Spinal cord (tissue), 10 donors: ENCODE measurements at places on chromosomes 5 and 9. TPM values are rescaled to one million over a fixed set of nuclear protein-coding genes. Genes with fewer than 3 reads are reported as not detected.

DNA sequence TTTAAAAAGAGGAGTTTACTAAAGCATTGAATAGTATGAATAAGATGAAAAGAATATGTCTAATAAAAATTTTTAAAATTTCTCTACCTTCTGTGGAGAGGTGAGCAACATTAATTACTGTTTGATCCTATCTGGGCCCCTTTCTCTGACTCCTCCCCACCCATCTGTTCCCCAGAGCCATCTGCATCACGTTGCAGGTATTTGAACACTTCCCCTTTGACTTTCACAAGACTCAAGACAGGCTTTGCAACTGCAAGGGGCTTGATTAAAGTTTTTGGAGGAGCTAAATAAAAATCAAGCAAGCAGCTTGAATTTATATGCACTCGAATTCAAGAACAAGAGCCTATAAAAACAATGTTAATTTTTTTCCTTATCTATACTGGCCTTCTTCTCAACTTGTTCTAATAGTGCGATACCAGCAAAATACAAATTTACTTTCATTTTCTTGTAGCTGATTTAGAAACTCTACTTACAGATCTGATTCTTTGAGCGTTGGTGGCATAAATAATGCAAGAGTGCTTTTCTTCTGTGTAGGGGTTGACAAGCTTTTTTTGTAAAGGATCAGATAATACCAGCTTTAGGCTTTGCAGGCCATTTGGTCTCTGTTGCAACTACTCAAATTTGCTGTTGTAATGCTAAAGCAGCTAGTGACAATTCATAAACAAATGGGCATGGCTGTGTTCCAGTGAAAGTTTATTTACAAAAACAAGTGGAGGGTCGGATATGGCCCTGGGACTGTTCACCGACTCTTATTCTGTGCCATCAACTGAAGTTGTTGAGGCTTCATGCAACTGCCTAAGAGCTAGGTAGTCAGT is 21.2 kb downstream of the TXNDC8 start:
- DNase-seq, result no peak

DNA sequence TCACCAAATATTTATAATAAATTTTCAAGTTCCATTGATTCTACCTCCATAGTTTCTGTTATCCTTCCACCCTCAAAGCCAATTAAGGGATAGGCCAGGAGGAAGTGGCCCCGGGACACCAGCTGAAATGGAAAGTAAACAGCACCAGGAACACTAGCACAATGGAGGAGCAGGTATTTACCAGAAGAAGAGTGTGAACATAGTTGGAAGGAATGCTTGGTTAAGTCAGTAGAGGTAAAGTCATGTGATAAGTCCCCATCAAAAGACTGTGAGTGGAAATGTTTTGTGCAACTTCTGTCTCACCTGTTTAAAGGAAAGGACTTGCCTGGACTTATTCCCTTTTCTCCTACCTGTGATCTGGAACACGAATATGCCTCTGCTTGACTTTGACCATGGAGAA is 146.7 kb upstream of the RAI14 start:
- no peak for DNase-seq

- peak; percentile 7 for DNase-seq
Measured at GRCh38 chr5:118988866-118989180, 476 bp upstream of the DTWD2 start.

DNA sequence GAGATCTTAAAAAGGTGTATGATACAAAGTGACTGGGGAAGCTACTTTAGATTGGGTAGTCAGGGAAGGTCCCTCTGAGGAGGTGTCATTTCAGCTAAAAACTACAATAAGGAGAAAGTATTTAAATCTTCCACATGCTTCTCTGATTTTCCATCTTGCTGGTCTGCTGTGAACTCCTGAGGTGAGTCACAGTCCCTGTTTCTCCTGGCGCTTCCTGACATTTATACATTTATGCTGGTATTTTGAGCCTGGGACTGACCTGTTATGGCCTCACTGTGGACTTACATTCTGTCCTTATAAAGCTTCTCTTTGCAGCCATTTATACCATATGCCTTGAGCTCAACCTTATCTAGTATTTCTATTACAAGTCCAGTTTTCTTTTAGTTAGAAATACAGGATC is 95.1 kb downstream of the MED27 start:
- DNase-seq, result no peak

GRCh38 chr5:71529682-71530081 is 57.5 kb upstream of the MCCC2 start:
- no peak for DNase-seq

DNA sequence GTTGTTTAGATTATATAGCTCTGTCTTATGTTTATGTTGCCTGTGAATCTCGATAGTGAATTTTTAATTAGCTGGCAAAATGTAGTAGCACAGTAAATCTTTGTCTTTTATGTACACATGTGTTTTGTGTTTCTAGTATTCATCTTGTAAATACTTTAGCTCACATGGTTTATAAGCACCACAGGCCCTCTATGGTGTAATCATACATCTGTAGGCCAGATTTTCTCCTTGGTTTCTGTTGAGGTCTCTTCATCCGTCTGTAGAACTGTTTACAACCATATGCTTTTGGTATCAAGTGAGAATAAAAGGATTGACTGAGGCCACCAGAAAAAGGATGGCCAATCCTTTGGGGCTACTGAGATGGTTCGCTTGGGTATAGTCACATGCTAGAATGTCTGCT is 45.0 kb downstream of the PRR16 start:
- no peak for DNase-seq

- DNase-seq, result no peak
Measured at GRCh38 chr5:171152382-171152781, 156.7 kb upstream of the TLX3 start.

DNA sequence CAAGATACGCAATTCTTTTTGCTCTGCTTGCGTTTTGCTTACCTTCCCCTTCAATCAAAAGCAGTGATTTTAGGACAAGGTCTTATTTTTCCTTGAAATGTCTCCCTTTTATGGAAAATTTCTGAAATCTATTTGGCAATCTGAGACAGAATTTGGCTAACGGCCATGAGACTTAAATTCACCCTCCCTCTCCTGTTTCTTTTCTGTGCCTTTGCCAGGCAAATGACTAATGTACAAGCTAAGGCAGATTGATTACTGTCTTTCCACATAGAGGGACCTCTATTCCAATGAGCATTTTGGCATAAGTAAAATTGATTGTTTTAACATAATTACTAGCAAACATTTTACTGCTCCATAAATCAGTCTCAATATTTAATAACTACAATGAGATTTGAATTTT is 31.7 kb downstream of the FAM81B start:
- DNase-seq, result peak; percentile 38

DNA sequence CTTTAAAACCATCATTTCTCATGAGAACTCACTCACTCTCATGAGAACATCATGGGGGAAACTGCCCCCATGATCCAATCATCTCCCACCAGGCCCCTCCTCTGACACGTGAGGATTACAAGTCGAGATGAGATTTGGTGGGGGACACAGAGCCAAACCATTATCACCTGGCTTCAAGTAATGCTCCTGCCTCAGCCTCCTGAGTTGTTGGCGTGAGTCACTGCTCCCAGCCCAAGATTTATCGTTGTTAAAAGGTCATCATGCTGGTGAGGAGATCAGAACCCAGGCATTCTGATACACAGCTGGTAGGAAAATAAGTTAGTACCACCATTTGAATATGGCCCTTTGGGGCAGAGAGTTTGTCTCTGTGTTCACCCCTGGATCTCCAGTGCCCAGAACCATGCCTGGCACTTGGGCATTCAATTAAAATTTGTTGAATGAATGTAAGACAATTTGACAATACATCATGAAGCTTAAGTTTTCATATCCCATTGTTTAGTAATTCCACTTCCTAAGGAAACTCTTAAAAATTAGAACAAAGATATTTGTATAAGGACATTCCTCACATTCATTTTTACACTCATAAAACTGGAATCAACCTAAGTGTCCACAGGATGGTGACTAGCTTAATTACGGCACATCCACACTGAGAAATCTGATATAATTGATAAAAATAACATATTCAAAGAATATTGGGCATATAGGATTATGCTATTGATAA is 58.0 kb upstream of the COL15A1 start:
- no peak for DNase-seq

GRCh38 chr5:132526290-132526973 is 16.9 kb downstream of the IL5 start:
- DNase-seq, result no peak

- no peak for DNase-seq
Measured at GRCh38 chr5:103542441-103542840, 20.1 kb downstream of the NUDT12 start.

GRCh38 chr5:73420666-73421065 is 27.9 kb downstream of the FOXD1 start:
- no peak for DNase-seq

GRCh38 chr9:126856326-126856877 is 4.0 kb upstream of the ZBTB34 start:
- no peak for DNase-seq

DNA sequence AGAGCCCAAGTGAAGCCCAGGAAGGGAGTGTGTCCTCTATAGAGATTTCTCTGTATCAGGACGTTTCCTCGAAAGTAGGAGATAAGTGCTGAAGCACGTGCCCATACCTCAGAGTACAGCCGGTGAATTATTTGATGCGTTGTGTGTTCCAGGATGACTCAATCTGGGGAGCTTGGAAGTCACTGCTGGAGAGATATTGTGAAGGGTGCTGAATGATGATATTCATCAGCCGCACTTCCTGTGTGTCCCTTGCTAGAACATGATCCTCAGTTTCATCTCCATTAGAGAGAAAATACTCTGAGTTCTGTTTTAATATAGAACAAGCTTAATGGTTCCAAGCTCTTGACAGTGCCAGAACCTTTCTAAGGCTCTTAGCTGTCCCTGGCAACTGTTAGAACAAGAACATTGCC is 402.3 kb upstream of the ADAMTSL1 start:
- no peak for DNase-seq

DNA sequence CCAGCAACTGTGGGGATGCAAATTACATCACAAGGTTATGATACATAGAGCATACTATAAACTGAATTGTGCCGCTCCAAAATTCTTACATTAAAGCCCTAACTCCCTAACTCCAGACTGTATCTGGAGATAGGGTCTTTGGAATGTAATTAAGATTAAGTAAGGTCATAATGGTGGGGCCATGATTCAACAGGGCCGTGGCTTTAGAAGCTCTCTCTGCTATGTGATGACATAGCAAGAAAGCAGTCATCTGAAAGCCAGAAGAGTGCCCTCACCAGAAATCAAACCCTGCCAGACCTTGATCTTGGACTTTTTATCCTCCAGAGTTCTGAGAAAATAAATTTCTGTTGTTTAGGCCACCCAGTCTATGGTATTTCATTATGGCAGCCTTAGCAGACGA is 123.9 kb downstream of the FBXL17 start:
- DNase-seq, result no peak

- no peak for DNase-seq
Measured at GRCh38 chr5:991472-992267, 16.9 kb upstream of the NKD2 start.

ZDHHC11 gene
- 17.8 TPM for polyA plus RNA-seq

SLC4A9 gene
- polyA plus RNA-seq, result 1.9 TPM

KDM3B gene
- polyA plus RNA-seq, result 62.2 TPM

SPEF2 gene
- 14.9 TPM for polyA plus RNA-seq

FBP1 gene
- polyA plus RNA-seq, result 1.3 TPM

YTHDC2 gene
- polyA plus RNA-seq, result 24.1 TPM

PHF24 gene
- polyA plus RNA-seq, result 48.6 TPM
